Inflammatory macrophage (primary cell): ENCODE measurements at places on chromosomes 12 and 14.

DNA sequence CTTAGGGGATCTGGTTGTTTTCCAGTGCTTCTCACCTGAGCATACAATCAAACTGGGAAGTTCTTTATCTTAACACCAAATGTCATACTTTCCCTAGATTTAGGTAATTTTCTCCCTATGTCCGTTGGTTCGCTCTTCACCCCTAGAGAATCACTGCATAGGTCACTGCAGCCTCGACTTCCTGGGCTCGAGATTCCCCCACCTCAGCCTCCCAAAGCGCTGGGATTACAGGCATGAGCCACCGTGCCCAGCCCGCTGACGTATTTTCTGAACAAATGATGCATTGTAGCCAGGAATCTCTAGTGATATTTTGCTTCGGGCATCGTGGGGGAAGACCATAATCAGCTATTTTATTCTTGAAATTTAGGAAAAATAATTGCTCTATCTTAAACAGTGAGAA, 1.1 kb upstream of the RPL41 start:
- no peak for DNase-seq

GRCh38 chr14:59044707-59045106, 143.8 kb upstream of the DAAM1 start:
- DNase-seq: no peak

DNA sequence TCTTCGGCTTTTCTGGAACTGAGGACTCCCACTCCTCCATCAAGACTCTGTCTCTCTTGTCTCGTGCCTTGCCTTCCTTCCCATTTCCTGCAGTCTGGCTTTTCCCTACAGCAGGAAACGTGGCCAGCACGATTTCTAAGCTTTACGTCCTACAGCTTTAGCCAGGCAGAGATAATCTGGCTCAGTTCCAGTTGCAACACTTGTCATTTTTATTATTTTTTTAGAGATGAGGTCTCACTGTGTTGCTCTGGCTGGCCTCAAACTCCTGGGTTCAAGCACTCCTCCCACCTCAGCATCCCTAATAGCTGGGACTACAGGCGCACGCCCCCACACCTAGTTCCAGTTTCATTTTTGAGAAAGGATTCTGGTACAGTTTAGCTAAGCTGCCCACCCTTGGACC, 19.9 kb downstream of the CALM1 start:
- no peak for DNase-seq

DNA sequence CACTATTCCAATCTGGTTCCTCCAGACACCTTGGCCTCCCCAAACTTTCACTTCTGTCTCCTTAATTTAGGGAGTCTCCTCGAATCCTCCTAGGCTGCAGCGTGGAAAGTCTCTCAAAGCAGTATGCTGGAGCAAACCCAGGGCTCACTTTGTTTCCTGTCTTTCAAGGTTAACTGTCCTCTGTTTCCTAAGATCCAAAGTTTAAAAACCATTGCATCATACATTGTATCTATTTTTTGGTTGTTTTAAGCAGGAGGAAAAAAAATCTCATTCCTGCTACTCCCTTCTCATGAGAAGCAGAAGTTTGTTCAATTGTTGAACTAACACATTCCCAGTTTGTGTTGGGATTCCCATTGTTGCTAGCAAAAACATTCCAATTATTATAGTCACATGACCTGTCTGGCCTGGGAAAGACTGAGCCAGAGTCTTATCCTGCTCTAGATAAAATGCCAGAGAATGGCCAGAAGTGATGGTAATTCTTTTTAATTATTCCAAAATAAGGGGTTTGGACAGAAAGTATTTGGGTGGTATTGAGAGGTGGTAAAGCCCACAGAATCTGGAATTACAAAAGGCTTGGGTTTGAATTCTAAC, 67.3 kb downstream of the HSPB8 start:
- no peak for DNase-seq

DNA sequence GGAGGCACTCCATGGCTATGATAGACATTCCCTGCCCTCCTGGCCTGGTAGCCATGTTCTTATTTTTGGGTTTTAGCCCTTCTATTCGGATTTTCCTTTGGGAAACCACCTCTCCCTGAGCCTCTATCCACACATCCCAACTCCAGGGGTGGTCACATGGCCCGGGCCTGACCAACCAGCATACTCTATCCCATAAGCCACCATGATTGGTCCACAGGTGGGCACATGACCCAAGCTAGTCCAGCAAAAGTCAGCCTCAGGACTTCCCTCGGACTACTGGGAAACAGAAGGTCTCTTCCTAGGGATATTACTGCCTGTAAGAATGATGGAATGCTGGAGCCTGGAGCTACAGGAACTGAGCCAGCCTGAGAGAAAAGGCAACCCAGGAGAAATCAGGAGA, 12.5 kb downstream of the PRIMA1 start:
- DNase-seq: no peak

GRCh38 chr12:50725011-50725942, 38.6 kb upstream of the ATF1 start:
- DNase-seq: no peak
